ENCODE measurements at places on chromosomes 16 and 17. TPM values are rescaled to one million over a fixed set of nuclear protein-coding genes. Genes with fewer than 3 reads are reported as not detected.

GRCh38 chr17:1040216-1040600 is 43.3 kb downstream of the TIMM22 start:
- no peak for DNase-seq

Gene IRF8
- 9.8 TPM for total RNA-seq

Gene UMOD
- total RNA-seq = not detected

- DNase-seq = no peak
Observed at GRCh38 chr17:36505171-36505570, 18.7 kb downstream of the ZNHIT3 start.

Gene HBA1
- total RNA-seq = 270 TPM

GRCh38 chr16:55555436-55555835 is 11.0 kb upstream of the CAPNS2 start:
- DNase-seq = no peak

DNA sequence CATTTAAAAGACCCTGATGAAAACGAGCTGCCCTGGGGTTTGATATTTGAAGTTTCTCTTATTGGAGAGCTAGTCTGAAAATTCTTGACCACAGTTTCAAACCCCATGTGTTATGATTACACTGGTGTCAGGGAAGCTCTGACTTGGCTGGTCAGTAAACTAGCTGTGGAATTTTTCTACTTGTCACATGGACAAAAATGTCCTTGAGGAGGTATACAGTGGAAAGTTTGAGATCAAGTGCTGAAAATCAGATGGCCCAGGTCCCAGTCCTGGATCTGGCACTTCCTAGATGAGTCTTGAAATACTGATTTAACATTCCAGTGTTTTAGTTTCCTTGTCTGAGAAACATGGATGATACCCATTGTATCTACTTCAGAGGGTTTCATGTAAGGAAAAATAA is 30.7 kb upstream of the SOX9 start:
- no peak for DNase-seq

DNA sequence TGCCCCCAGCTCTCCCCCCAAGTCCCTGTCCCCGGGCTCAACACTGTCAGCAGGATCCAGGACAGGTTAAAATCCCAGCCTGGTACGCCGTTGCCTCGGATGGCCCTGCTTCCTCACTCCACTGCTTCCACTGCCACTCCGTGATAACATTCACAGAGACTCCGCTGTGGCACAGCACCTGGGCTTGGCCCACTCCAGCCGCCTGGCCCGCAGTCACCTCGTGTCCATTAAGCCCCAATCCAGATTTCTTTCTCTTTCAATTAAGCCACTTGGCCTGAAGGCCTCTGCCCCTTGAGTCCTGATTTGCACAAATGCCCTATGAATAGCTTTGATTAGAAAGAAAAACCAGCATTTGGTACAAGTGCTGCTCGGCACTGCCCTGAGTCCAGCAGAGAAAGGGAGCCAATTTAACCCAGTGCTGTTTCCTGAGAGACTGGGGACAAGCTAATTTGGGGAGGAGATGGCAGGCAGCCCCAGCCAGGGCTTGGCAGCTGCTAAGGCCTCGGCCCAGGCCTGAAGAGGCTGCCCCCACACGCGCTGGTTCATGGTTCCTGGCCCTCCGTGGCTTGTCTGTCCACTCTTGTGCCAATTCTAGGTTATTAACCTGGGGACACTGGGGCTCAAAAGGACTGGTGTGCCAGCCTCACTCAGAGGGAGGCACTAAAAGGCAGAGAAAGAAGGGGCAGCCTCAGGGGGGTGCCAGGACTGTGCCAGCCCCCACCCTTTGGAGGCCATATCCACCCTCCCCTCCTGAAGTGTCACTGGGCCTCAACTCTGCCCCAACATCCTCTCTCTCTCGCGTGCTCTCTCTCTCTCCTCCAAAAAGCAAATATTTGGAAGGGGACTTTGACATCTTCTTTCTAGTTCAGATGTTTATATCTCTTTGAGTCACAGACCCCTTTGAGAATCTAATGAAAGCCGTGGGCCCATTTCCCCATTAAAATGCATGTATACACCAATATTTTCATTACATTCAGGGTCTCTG is 29.8 kb upstream of the SPPL2C start:
- DNase-seq = no peak

DNA sequence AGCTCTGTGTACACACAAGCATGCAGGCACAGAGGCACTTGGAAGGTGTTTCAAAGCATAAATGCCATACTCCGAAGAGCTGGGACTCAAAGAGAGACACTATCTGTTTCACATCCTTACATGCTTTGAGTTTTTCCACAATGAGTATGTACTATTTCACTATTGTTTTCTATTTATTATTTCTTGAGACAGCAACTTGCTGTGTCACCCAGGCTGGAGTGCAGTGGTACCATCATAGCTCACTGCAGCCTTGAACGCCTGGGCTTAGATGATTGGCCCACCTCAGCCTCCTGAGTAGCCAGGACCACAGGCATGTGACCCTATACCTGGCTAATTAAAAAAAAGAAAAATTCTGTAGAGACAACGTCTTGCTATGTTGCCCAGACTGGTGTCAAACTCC is 31.6 kb downstream of the CYB5D2 start:
- DNase-seq = no peak

Gene WNT3
- 5.1 TPM for total RNA-seq

GRCh38 chr17:41987642-41988041 is 21.0 kb downstream of the CNP start:
- DNase-seq = no peak

DNA sequence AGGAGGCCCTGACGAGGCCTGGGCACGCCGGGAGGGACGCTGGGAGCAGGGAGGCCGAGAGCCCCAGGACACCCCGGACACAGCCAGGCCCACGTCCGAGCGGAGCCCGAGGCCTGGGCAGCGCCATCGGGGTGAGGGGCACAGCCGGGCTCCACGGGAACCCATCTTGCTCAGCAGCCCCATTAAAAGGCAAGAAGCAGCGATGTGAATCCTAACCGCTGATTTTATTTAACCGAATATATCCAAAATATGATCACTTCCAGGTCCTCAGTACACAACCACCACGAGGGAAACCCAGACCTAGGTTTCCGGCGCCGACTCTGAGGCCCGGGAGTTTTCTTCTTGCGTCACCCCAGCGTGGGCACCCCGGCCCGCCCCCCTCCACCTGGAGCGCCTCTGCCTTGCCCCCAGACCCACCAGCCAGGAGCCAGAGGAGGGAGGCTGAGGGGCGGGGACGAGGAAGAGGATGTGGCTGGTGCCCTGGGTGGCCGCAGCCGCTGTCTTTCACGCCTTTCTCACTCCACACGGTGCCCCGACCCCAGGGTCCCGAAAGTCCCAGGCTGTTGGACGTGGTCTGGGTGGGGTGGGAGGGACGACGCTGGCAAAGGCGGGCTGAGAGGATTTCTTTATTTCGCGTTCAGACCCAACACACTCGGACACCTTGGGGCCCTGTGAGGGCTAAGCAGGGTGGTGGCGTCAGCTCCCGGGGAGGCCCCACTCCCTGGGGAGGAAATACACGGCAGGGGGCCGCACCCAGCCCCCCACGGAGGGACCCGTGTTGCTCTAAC is 568 bp upstream of the CCDC154 start:
- DNase-seq = no peak

- no peak for DNase-seq
Observed at GRCh38 chr16:56795011-56795410, 65.1 kb downstream of the NUP93 start.

- DNase-seq = no peak
Observed at GRCh38 chr17:17758941-17759563, 77.7 kb downstream of the SREBF1 start.

Gene SRCIN1
- 24.5 TPM for total RNA-seq

Gene NPB
- total RNA-seq = 2.0 TPM

DNA sequence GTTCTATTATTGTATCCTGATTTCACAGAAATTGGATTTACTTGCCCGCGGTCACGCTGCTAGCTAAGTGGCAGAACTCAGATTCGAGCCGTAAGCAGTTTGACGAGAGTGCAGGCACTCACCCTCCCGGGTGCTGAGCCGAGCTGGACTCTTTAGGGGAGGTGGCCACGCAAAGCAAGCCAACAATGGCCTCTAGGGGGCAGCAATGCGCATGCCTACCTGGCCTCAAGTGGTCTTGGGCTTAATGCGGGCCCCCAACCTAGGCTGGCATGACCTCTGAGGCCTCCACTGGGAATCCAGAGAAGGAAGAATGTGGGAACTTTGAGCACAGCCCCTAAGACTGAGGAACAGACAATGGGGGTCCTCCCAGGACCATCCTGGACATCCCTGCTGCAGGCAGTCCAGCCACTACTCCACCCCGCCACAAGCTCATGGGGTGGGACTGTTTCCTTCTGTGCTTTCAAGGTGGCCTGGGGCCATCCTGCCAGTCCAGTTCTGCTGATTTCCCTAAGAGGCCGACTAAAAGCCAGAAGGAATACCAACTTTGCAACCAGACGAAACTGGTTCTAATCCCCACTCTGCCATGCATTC is 276.5 kb downstream of the XYLT1 start:
- no peak for DNase-seq

Gene RASL10B
- total RNA-seq = 5.1 TPM

DNA sequence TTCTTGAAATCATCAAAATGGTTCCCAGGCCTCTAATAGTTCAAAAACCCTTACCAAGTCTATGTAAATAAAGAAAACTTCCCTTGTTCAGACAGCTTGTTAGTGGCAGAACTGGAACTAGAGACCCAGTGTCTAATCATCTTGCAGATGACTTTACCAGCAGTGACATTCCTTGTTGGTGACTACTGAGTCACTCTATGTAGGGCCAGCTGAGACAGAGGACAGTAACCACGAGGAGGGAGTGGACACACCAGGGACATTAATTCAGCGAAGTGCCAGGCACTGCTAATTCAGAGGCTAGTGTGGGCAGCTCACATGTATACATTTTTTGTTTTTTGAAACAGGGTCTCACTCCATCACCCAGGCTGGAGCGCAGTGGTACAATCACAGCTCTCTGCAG is 6.1 kb upstream of the HEATR3 start:
- DNase-seq = no peak

Gene NOD2
- 0.16 TPM for total RNA-seq

Gene KLHL10
- total RNA-seq = not detected

GRCh38 chr16:19883296-19883965 is 1.2 kb downstream of the GPRC5B start:
- DNase-seq = peak; percentile 85

GRCh38 chr16:83681381-83681956 is 126.3 kb upstream of the HSBP1 start:
- no peak for DNase-seq

Gene KRTAP2-2
- not detected for total RNA-seq

Gene RAPGEFL1
- total RNA-seq = 17.0 TPM

DNA sequence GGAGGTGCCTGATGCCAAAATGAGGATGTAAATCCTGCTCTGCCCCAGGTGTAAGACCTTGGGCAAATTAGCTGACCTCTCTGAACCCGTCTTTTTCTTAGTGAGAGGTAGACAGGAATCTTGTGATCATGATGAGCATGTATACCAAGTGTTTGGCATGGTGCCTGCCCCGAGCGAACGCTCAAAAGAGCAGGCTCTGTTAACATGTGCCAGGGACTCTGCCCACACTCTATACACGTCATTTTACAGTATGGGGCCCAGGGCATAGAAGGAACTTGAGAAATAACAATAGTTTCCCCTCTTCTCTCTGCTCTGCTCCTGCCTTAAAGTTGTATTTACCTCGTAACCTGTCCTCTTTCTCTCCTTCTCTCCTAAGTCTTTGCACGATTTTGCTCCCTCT is 9.3 kb upstream of the MAF start:
- DNase-seq = no peak

DNA sequence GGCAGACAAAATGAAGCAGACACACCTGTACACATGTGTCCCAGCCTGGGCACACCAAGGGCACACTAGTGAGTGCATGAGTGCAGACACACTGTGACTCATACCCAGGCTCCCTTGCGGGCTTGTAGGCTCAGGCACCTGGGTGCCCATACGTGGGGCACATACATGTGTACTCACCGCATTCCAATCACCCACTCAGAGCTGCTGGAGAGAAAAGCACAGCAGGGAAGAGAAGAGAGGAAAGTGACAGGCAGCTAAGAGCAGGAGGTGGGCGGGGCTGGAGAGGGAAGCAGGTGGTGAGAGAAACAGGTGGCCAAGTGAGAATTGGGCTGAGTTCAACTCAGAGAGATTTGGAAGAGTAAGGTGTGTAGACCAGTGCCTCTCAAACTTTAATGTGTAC is 54.0 kb downstream of the TMEM132E start:
- DNase-seq = no peak

Gene CA5A
- not detected for total RNA-seq

GRCh38 chr16:49951574-49952195 is 73.3 kb upstream of the CNEP1R1 start:
- no peak for DNase-seq

- DNase-seq = no peak
Observed at GRCh38 chr17:16515933-16516332, 23.9 kb upstream of the LRRC75A start.

DNA sequence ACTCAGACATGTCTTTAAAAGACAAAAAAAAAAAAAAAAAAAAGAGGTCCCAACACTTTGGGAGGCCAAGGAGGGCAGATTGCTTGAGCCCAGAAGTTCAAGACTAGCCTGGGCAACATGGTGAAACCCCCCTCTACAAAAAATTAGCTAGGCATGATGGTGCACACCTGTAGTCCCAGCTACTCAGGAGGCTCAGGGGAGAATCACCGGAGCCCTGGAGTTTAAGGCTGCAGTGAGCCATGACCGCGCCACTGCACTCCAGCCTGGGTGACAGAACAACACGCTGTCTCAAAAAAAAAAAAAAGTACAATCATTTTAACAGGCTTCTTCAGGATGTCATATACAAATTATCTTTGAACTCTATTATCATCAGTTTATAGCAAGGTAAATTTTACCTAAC is 22.0 kb downstream of the C16orf87 start:
- no peak for DNase-seq

GRCh38 chr17:34580685-34581445 is 1.5 kb downstream of the TMEM132E start:
- DNase-seq = no peak

GRCh38 chr17:38608648-38609047 is 2.9 kb upstream of the SRCIN1 start:
- DNase-seq = no peak

DNA sequence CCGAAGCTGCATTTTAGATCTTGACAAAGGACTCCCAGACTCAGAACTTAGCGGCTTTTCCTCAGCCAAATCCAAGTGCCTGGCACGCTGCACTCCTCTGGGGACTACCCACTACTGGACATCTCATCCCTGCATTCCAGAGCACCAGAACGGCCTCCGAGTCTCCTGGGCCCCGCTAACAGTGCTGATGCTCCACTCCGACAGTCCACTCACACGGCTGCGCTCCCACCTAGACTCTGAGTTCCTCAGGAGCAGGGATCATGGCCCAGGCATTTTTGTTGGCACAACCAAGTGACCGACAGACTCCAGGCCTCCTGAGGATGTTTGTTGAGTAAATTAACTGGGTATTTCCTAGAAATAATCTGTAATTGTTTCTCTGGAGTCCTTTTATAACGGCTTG is 79.1 kb downstream of the NDEL1 start:
- DNase-seq = no peak

- DNase-seq = no peak
Observed at GRCh38 chr16:57984443-57985203, 13.7 kb upstream of the CNGB1 start.

DNA sequence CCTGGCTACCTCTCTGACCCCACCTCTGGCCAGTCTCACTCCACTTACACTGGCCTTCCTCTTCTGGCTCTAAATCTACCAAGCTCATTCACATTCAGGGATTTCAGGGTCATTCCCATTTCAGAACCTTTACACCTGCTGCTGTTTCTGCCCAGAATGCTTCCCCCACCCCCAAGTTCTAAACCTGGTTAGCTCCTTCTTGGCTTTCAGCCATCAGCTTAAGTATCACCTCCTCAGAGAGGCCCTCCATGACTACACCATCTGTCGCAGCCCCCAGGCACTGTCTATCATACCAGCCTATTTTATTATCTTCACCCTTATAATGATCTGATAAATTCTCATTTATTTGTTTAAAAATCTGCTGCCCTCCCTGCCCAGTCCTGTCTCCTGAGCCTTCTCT is 23.3 kb upstream of the NGFR start:
- no peak for DNase-seq
